Inflammatory macrophage treated with lipopolysaccharide for 1 hour (primary cell): ENCODE measurements at places on chromosomes 2 and 18.

DNA sequence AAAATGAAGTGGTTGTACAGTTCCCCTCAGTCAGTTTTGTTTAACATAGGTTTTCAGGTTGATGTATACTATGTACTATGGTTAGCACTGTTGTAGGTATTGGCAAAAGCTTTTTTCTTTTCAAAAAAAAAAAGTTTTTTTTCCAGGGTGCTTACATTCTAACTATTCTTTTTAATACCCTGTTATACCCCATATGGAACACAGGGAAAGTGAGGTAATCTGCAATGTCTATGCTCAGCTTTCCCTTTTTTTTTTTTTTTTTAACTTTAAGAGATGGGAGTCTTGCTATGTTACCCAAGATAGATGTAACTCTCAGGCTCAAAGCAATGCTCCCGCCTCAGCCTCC is 590 bp upstream of the CCDC138 start:
- DNase-seq = no peak

DNA sequence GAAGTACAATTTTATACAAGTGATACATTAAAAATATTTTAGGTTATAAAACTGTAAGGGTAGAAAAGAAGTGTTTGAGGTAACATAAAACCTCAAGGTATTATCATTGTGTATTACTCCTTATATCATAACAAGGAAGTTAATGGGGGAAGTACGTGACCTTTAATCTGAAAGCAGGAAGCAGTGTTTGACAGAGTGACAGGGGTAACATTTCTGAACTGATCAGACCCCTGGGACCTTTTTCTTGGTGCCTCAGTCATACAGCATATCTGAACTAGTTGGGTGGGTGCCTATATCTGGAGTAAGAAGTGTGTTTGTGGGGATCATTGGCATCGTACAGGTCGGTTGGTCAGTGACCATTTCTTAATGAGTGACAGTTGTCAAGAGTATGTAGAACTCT is 43.0 kb downstream of the MALT1 start:
- DNase-seq = peak; percentile 8

DNA sequence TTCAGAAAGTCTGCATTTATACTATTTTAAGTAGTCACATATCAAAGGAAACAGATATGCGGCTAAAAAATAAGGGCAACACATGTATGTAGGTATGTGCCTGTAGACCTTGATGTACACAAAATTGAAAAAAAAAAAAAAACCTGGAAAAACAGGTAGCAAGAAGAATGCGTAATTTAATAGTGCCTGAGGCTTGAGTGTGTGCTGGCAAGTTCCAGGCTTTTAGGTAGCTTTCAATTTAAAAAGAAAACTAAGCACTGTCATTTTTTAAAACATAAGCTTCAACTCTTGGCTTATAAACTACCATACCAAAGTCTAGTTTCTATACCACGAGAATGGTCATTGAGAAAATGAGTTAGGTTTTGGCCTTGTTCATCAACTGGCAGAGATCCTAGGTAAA is 72.3 kb downstream of the OTX1 start:
- no peak for DNase-seq

DNA sequence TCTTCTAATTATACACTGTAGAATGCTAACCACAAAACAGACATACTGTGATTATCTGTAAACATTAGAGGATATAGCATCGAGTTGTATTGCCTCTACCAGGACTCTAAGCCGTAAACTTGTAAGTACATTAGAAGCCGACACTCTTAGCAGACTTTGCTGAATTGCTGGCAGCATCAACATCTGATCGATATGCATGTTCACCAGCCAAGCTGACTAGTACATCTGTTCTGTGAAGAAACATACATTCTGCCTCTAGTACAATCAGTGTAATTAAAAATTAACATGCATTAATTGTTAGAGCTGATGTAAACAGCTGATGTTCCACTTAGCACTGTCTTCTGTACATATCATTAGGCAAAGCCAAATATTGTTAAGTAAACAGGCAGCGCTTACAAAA is 502.2 kb downstream of the NR4A2 start:
- no peak for DNase-seq

- no peak for DNase-seq
Observed at GRCh38 chr2:212117926-212118325, 420.7 kb downstream of the ERBB4 start.

DNA sequence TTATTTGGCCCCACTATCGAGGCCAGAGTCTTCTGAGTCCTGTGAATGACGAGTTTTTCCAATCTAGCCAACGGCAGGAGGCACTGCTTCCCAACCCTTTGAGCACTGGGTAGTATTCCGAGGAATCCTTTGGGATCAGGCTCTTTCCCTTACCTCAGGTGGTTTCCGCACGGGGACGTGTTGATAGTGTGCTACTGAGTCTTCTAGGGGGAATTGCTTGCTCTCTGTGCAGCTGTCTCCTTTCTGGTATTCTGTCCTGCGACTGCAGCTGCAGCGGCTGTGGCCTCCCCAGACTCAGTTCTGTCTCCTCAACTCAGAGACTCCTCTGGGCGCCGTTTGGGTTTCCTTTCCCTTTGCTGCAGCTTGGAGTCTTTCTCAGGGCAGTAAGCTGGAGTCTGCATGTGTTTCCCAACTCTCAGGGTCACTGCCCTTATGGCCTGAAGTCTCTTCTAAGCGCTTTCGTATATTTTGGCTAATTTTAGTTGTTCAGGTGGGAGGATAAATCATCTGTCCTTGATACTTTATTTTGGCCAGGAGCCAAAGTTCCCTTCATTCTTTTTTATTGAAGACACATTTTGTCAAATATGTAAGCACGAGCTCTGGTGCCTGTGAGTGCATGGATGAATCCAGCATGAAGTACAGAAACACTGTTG is 118.4 kb downstream of the MAP4K4 start:
- no peak for DNase-seq

GRCh38 chr2:96940980-96941775 is 45.2 kb downstream of the FAM178B start:
- no peak for DNase-seq

- no peak for DNase-seq
Observed at GRCh38 chr2:111201214-111201613, 80.5 kb downstream of the BCL2L11 start.

DNA sequence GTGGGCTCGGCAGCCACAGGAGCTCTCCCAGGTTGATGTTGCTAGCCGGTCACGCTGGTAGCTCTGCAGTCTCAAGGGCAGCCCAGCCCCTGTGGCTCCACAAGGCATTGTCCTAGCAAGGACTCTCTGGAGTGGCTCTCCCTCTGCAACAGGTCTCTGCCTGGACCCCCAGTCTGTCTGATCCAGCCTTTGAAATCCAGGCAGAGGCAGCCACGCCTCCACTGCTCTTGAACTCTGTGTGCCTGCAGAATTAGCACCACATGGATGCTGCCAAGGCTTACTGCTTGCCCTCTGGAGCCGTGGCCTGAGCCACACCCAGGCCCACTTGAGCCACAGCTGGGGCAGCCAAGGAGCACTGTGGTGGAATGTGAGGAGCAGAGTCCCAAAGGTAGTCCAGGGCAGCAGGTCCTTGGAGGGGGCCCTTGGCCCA is 43.0 kb upstream of the FAHD2A start:
- no peak for DNase-seq

DNA sequence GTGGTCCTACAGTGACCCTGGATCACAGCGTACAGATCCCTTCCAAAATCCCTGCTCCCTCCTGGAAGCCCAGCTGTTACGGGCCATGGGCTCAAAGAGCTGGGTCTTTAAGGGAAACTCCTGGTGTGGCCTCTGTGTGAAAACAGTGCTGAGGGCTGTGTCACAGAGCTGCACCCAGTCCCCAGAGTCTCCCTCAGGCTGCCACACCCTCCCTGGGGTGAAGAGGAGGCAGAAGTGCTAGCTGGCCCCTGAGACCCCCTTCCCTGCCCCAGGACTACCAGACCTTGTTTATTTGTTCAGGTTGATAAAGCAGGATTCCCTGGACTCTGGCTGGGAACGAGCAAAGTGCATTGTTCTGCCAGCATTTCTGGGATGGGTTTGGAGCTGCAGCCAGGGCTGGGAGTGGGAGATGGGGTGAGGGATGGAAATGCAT is 7.7 kb downstream of the ATOH8 start:
- no peak for DNase-seq

- DNase-seq = peak; percentile 1
Observed at GRCh38 chr2:27664154-27664574, 475 bp downstream of the SLC4A1AP start.

GRCh38 chr18:13217466-13217961 is 1.0 kb upstream of the LDLRAD4 start:
- peak; percentile 43 for DNase-seq

DNA sequence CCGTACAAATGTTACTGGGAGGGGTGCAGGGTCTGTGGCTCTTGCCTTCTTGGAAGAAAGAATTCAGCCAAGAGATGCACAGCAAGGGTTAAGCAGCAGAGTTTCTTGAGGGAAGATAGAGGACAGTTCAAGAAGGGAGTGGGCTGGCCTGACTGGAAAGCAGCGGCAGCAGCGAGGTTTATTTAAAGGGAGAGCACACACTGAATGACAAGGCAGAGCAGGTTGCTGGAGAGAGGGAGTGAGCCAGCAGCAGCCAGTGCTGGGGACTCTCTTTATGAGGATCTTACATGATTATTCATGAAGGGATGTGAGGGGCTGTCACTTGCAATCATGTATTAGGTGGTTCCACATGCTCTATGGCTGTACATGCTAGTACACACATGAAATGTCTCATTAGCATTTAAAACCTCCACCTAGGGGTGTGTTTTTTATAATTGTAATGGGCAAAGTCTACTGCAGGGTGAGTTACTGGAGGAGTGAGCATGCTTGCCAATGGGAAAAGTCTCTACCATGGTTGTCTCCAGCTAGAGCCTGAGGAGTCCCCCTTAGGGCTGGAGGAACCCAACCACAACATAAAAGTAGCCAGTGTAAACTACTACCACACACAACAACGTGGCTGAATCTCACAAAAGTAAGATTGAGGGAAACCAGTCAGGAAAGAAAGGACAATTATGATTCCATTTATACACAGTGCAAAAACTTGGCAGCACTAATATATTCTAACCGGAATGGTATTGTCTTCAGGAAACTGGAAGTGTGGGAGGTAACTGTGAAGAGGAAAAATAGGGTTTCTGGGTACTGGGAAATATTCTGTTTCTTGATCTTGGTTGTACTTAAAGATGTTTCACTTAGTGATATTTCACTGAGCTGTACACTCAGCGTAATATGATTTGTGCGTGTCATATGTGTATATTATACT is 87.6 kb upstream of the FAM110C start:
- no peak for DNase-seq

DNA sequence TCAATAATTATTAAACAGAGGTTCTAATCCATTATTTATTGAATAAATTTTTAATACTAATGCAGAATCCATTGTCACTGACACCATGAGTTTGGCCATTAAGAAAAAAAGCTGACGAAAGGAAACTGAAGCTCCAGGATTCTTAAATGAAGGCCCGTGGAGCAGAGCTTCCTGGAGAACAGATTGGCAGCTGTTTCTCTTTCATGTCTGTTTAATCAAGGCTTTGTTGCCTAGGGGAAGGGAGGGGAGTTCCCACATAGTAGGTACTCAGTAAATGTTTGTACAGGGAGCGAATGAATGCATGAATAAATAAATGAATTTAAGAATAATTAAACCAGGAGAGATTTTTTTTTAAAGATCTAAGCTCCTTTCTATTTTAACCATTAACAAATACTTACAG is 315.1 kb upstream of the KLHL29 start:
- DNase-seq = no peak

GRCh38 chr2:63755216-63755615 is 86.5 kb upstream of the UGP2 start:
- peak; percentile 13 for DNase-seq

DNA sequence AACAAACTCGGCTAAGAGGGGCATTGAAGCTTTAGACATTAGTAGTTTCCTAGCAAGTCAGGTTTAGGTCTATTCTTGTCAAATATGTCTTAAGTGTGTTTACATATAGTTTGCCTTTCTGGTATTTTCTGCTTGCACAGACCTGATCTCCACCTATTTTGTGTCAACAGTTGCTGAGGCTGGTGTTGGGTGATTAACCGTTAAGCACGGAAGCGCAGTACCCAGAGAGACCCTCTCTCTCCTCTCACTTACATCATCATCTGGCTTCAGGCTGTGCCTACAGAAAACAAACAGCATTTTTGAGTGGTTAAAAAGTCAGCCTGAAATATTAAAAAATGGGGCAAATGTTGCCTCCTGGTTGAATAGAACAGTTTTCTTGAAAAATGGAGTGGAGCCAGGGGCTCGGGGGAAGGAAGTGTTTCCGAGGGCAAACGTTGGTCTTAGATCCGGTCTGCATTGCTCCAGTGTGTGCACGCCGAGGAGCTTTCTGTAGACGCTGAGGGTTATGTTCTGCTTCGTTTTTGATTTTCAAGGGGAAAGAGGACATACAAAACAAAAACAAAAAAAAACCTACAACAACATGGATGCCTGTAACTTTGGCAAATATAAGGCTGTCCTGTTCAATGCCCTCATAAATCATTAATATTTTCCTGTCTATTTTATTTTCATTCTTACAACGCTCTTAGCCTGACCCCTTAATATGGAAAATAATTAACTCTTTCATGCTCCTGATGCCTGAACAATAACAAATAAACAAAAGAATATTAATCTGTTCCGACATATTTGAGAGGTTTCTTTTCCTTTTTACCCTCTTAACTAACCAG is 120.8 kb downstream of the MEIS1 start:
- DNase-seq = no peak

- DNase-seq = no peak
Observed at GRCh38 chr2:235463893-235464292, 29.9 kb upstream of the AGAP1 start.

DNA sequence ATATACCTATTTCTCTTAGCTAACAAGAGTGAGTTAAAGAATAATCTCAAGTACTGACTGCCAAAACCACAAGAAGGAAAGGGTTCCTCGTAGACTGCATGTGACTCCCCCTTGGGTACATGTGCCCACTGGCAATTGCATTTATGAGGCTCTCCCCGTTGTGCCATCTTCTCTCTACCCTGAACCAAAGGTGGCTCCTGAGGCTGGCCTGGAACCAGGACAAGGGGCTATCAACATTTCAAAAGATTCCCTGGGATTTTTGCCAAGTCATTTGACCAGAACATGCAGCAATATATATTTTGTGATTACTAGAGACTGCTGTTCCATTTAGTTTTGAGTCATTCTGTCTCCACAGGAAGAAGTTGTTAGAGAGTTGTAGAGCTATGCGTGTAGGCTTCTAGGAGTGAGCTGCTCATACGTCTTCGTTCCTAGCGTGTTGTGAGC is 45.8 kb downstream of the LAMA3 start:
- no peak for DNase-seq

DNA sequence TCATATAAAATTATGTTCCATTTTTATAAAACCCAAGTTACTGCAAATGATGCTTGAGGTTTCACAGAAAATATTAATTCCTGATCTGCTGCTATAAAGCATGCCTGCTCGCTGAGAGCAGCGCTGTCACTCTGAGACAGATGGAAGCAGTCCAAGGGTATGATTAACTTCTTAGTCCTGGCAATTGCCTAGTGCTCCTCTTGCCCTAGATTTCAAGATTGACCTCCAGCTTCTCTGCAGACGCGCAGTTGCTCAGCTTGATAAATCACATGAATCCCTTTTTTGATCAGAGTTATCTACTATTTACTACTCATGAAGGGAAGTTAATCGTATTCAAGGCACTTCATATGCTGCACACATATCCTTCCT is 154.6 kb upstream of the REV1 start:
- no peak for DNase-seq

GRCh38 chr2:85653996-85654395 is 14.0 kb downstream of the SFTPB start:
- DNase-seq = peak; percentile 38
